ENCODE measurements at places on chromosomes 6 and 20.

GRCh38 chr6:19571176-19571575 is 266.0 kb upstream of the ID4 start:
- DNase-seq = no peak

DNA sequence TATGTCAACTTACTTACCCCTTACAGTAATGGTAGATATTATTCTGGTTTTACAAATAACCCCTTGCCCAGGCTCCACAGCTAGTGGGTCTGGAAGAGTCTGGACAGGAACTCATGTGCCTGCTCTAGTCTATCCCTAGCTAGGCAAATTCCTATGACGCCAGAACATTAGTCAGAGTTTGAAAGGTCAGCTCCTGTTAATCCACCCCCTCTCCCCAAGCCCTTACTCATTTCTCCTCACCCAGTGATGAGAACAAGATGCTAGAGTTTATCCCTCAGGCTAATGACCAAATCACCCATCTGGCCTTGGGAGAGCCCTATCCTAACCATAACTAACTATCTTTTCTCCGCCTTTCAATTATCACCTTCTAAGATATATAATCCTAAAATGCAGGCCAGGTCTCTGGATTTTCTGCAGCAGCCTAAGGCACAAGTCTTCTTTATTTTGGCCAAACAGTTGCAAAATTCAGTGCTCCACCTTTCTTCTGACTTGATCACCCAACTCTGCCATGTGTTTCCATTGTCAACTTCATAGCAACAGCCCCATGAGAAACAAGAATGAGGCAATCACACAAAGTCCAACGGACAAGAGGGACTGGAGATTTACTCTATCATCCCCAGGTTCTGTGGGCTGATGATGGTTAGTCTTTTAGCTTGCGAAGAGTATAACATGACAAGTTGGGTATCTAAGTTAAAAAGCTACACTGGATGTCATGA is 113.3 kb downstream of the TASP1 start:
- no peak for DNase-seq

DNA sequence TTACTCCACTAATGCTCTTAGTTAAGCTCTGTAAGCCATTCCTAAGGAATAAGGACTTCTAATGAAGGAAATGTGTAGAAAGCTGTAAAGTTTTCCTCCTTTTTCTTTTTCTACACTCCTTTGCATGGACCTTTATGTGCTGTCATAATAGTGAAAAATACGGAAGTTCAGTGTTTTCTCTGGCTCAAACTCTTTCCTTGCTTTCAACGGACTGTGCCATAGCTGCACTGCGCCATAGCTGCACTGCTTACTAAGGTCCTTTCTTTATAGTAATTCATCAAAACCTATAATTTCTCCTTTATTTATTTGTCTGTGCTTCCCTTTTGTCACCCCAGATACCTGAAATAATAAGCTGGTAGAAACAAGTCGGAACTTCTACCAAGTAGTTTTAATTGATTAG is 67.3 kb downstream of the RNF144B start:
- DNase-seq = no peak

- no peak for DNase-seq
Observed at GRCh38 chr6:166952567-166953486, 3.5 kb downstream of the RNASET2 start.

GRCh38 chr20:24684956-24685691 is 215.7 kb downstream of the SYNDIG1 start:
- DNase-seq = no peak

- no peak for DNase-seq
Observed at GRCh38 chr6:139762587-139763031, 388.2 kb upstream of the CITED2 start.

- no peak for DNase-seq
Observed at GRCh38 chr20:57793421-57793820, 83.6 kb upstream of the PMEPA1 start.

DNA sequence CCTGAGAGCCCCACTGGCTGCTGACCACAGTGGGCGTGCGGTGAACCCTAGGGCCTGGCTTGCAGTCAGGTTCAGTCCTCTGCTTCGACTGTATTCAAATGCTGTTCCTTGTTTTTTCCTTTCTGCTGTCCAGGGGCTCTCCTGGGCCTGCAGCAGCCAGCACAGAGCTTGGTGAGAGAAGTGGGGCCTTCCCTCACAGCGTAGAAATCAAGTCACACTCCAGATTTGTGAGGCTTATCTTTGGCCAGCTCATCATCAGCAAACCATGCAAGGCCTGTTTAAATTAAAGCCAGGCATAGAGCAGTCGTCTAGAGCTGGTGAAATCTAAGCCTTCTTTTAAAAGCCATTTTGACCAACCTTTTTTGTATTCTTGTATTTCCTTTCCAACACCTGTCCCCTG is 8.4 kb downstream of the FAM120B start:
- DNase-seq = no peak

DNA sequence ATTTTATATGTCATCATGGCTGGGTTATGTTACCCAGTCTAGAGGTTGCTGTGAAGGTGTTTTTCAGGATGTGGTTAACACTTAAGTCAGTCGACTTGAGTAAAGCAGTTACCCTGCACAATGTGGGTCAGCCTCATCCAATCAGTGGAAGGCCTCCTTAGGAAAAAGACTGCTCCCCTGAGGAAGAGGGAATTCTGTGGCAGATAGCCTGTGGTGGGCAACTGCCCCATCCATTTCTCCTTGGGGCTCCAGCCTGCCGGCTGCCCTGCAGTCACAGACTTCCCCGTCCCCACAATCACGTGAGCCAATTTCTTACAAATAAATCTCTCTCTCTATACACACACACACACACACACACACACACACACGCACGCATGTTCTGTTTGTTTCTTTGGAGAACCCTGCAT is 34.5 kb upstream of the MPC1 start:
- no peak for DNase-seq

- no peak for DNase-seq
Observed at GRCh38 chr20:17334932-17335331, 108.1 kb downstream of the PCSK2 start.

DNA sequence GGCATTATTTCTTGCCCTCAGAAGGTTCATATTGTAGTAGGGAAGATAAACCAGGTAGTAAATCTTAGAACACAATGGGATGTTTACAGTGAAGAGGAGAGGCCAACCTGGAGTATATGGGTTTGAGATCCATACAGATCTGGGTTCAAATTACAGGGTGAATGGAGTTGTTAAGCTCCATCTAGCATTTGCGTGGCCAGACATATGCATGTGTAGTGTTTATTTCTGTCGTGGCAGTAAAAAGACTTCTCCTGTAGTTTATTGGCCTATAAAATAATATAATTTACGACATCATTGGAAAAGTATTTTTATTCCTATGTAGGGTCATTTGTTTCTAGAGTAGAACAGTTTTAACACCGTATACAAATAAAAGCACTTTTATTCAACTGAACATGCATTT is 25.2 kb upstream of the TULP4 start:
- DNase-seq = no peak

DNA sequence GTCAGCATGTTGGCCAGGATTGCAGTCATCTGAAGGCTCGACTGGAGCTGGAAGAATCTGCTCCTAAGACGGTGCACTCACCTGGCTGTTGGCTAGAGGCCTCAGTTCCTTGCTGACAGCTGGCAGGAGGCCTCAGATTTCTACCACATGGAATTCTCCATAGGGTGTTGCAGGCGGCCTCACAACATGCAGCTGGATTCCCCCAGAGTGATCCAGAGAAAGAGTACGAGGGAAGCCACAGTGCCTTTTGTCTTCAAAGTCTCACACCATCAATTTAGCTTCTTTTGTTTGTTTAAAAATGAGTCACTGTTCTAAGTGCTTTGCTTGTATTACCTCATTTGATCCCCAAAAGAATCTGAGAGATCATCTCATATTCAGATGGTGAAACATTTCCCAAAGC is 65.5 kb upstream of the FYN start:
- DNase-seq = no peak

GRCh38 chr6:72040111-72040510 is 153.8 kb downstream of the RIMS1 start:
- no peak for DNase-seq

DNA sequence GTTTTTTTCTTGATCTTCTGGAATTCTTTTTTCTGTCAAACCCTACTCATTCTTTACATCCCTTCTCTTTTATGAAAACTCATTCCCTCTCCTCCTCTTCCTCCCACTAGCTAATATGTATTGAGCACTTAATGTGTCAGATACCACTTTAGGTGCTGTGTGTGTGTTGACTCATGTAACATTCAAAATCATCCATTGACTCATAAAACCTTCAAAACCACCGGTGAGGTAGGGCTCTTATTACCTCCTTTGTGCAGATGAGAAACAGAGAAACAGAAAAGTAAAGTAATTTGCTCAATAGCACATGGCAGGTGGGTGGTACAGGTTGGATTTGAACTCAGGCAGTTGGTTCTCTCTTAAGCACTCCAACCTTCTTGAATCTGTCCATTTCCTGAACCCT is 136.3 kb upstream of the NEDD9 start:
- DNase-seq = no peak

All from liver (tissue), 10 donors.